ENCODE measurements at places on chromosomes 4 and X.

- DNase-seq, result no peak
These were observed 253.5 kb upstream of the GATB start for GRCh38 chr4:152014280-152014679.

DNA sequence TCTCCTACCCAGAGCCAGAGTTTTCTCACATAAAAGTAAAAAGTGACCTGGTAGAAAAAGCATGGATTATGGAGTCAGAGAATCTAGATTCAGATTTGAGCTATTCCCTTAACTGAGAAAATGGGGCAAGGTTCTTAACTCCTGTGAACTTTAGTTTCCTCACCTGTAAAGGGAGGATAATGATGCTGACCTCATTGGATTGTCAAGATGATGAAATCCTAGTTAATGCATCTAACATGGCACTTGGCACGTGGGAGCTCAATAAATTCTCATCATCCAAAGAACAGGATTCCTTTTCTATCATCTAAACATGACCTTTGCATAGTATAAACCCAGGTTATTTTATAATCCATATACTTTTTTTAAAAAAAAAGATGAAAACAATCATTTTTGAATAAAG is 18.6 kb downstream of the FHDC1 start:
- DNase-seq, result no peak

DNA sequence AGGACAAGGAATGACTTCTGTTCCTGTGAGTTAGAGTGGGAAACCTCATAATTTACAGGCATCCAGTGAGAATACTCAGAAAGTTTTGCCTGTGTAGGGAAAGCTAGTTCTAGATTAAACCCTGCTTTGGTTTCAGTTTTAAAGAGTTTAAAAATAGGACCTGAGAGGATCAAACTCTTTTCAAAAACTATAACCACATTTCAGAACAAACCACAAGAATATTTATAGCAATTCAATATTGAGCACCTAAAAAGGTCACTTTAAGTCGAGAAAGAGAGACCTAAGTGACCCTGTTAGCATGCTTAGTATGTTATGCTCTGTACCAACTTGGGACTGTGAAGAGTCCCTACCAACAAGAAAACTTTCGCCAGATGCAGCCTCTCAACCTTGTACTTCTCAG is 17.4 kb upstream of the PWWP3B start:
- no peak for DNase-seq

- no peak for DNase-seq
These were observed 464.5 kb downstream of the BCOR start for GRCh38 chrX:39633293-39633692.

DNA sequence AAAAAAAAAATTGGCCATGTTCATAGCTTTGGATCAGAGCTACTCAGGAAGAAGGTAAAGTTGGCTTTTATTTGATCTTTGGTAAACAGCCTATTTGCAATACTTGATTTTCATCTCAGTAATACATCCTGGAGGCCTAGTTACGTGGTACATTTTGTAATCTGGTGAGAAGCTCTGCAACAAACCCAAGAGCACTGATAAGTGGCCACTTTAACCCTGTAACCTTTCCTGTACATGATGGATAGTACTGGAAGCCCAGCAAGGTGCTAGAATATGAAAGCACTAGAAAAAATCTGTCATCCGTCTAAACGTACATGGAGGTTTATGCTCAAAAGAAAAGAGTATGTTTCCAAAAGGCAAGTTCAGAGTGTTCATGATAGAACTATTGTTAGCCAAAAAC is 88.3 kb upstream of the BMP2K start:
- DNase-seq, result no peak

GRCh38 chr4:6845027-6845426 is 62.5 kb downstream of the KIAA0232 start:
- no peak for DNase-seq
